Stimulated activated CD4-positive, alpha-beta T cell treated with anti-CD3 and anti-CD28 coated beads, Interleukin-4, amount 100 ng/mL, for 48 hours (primary cell): ENCODE measurements at places on chromosomes 11 and 22.

DNA sequence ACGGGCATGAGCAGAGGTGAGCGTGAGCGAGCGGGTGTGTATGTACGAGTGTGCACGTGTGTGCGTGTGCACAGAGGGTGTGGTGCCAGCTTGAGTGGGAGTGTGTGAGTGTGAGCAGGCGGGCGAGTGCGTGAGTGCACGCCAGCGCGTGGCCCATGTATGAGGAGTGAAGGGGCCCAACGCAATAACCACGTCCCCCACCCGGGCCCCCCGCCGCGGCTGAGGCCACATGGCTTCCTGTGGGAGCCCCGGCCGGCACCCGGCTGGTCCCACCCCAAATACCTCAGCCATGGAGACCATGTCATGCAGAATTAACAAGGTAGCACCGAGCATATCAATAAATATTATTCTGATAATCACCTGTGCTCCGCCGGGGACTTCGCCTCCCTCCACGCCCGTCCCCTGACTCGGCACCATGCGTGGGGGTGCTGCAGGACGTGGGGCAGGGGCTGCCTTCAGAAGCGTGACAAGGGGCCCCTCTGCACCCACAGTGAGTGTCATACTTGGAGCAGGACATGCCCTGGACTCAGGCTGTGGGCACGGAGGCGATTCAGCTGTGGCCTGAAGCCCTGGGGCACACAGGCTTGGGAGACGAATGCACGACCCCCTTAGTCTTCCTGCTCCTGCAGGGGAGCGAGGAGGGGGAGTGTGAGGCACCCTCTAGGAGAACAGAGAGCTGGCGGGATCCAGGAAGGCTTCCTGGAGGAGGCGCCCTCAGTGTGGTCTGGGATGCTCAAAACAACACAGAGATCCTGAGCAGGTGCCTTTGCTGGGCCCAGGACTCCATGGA, 5.6 kb upstream of the TRABD start:
- no peak for DNase-seq

GRCh38 chr11:65314501-65315203, at the start of gene CDC42EP2:
Gene CDC42EP2 (plus strand): TSS chr11:65314866. CDS start chr11:65320899, 6,033 bp downstream.
- peak; percentile 71 for DNase-seq

DNA sequence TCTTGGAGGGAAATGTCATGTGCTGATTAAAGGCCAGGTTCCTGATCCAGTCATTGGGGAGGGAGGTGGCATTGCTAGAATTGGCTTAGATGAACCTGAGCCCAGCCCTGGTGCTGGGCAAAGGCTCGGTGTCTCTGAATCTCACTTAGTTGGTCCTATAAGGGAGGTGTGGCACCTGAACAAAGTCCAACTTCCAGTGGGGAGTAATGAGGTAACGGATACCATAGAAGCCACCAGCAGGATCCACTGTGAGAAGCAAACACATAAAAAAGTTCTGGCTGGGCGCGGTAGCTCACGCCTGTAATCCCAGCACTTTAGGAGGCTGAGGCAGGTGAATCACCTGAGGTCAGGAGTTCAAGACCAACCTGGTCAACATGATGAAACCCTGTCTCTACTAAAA, 26.6 kb downstream of the PRDM11 start:
- DNase-seq, result no peak

- DNase-seq, result no peak
These were observed 7.9 kb upstream of the KLHDC7B start for GRCh38 chr22:50537765-50538164.

GRCh38 chr11:130804306-130805076, 111.8 kb downstream of the SNX19 start:
- no peak for DNase-seq

DNA sequence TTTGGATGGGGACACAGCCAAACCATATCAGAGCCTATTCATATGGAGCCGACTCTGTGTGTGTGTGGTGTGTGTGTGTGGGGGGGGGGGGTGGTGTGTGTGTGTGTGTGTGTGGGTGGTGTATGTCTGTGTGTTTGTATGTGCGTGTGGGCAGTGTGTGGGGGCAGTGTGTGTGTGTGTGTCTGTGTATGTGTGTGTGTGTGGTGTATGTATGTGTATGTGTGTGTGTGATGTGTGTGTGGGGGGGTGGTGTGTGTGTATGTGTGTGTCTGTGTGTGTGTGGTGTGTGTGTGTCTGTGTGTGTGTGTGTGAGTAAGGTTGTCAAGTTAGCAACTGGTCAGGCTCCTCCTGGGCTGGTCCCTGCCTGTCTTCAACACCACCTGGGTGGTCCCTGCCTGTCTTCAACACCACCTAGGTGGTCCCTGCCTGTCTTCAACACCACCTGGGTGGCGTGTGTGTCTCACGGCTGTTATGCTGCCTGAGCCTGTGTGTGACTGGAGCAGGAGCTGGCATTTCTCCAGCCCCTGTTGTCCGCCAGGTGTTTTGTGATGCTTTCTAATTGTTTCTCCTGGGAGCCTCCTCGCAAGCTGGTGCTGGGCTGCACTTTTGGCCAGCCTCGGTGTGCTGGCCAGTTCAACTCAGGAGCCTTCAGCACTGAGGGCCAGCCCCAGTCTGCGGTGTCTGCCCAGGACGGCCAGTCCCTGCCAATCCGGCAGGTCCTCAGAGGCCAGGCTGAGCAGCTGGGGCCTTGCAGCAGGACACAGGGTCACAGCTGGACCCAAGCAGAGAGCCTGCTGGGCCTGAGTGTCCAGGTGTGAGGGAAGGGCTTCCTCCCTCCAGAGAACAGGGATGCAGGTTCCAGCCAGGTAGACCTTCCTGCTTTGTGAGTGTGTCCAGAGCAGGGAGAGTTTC, 21.5 kb upstream of the PVALB start:
- no peak for DNase-seq

GRCh38 chr11:23769214-23769613, 727.6 kb upstream of the LUZP2 start:
- no peak for DNase-seq

DNA sequence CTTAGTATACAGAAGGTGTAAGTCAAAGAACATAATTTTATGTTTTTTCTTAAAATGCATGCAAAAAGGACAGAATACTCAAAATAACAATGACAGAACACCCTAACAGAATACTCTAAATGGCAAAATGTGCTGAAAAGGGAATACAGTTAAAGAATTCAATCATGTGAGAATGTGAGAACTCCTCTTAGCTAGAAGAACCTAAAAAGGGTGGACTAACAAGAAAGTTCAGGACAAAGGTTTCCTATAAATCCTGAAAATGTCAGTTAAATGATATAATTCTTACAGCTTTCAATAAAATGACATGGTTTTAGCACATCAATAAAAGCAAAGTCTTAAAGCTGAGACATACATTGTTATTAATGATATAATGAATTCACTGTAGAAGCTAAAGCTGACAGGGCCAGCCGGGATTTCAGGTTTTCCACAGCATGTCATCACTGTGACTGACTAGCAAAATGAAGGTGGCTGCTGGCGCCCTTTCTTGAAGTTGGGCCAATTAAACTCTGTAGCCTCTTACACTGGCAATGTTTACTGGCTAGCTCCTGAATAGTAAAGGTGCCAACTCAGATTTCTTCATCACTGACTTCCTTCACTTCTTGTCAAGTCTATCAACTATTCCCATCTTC, 244.4 kb downstream of the TTC28 start:
- no peak for DNase-seq

GRCh38 chr22:19554834-19555404, 30.7 kb upstream of the CLDN5 start:
- no peak for DNase-seq

DNA sequence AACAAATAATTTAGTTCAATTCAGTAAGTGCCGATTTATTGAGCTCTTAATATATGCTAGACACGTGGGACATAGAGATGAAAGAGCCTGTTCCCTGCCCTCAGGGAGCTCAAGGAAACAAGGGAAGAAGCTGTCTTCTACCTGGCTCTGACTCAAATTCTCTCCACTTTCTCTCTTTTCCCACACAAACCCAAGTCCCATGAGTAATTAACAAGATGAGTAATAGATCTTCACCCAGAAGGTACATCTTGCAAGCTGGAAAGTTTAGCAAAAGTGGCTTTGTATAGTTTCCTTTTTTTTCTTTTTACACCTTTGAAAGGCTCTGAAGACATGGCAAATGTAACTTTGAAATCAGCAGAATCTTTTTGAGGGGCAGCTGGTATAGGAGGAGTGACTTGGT, 48.2 kb upstream of the CHST1 start:
- no peak for DNase-seq

GRCh38 chr11:76782531-76783293, 444 bp upstream of the TSKU start:
- DNase-seq, result peak; percentile 57

GRCh38 chr22:22884010-22884887, 3.4 kb upstream of the IGLL5 start:
- DNase-seq, result peak; percentile 43

GRCh38 chr11:2302306-2302895, 588 bp downstream of the TSPAN32 start:
- no peak for DNase-seq

DNA sequence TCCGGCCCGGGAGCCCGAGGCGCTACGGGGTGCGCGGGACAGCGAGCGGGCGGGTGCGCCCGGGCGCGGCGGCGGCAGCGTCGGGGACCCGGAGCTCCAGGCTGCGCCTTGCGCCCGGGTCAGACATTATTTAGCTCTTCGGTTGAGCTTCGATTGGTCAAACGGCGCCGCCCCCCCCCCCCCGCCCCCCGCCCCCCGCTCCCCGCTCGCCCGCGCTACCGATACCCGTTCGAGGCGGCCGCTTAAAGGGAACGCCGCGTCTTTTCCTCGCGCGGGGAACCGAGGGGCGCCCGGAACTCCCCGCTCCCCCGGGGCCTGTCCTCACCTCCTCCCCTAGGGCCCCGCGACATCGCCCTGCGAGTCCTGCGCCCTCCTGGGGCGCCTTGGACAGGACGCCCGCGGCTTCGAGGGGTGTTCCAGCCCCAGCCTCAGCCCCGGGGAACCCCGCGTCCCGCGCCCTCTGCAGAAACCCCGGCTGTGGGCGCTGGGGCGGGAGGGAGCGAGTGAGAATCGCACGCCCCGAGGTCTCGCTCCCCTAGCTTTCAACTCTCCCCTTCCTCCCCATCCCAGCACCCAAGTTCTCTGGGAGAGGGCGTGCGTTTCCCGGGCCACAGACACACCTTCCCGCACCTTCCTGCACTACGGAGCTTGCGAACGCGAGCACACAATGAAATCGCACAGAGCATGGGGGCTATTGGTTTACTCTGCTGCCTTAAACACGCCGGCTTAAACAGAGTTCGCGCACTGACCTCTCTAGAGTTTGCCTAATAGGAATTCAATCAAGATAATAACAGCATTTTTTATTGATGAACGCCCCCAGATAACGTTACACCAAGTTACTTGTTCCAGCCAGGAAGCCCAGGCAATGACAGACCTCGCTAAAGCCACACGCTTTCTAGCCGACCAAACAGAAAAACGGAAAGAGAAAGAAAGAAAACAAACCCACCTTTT, at the start of gene BDNF:
BDNF (minus strand) TSS at position 105 of the 951 bp plus-strand sequence. CDS start 41,891 bp downstream, outside the sequence.
- DNase-seq, result no peak

DNA sequence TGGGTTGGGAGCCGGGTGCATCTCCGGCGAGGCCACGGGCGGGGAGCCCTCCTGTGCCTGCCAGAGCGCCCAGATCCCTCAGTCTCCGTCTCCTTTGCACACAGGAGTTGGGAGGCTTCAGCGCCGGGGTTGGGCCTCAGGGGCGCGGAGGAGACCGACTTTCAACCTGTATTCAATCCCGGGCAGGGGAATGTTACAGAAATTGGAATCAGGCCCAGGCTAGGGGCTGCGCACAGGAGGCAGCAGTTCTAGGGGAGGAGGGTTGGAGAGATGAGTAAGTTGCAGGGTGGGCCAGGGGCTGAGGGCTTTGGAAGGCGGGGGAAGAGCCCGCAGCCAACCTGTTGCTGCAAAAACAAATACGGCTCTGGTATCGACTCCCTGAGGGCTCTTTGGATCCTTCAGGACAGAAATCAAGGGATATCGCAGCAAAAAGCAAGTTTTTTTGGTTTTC, 640 bp upstream of the KCNA4 start:
- DNase-seq, result no peak

GRCh38 chr11:83257761-83258168, 28.4 kb downstream of the CCDC90B start:
- DNase-seq, result no peak

DNA sequence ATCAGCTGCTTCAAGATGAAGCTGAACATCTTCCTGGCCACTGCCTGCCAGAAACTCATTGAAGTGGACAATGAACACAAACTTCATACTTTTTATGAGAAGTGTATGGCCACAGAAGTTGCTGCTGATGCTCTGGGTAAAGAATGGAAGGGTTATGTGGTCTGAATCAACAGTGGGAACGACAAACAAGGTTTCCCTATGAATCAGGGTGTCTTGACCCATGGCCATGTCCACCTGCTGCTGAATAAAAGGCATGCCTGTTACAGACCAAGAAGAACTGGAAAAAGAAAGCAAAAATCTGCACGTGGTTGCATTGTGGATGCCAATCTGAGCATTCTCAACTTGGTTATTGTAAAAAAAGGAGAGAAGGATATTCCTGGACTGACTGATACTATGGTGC, 22.2 kb upstream of the BIRC3 start:
- no peak for DNase-seq

DNA sequence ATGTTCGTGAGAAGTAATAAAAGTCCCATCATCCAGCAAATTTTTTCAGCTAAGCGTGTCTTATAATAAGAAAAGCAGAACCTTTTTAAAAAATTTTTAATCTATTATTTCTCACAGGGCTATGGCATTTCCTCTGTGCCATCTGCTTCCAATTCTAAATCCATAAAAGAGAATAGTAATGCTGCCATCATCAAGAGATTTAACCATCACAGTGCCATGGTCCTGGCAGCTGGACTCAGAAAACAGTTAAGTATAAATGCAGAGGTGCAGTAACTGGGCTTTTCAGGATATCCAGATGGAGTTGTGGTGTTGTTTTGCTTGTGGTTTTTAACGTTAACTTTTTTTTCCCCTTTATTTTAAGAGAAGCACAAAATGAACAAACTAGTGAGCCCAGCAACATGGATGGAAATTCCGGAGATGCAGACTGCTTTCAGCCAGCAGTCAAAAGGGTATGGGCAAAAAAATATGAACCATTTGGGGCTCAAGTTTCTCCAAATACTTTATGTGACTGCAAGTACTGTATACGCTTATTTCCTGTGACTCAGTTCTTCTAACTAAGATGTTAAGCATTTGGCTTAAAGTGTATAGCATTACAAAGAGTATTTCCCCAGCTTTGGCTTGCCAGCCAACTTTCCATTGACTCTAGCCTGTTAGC, 25.2 kb downstream of the GTF2H1 start:
- DNase-seq, result no peak

- no peak for DNase-seq
These were observed 138.2 kb downstream of the COMMD9 start for GRCh38 chr11:36150986-36151385.
